H54 (cell line): ENCODE measurements at places on chromosomes 3 and 15.

GRCh38 chr15:40286061-40286532, 3.2 kb upstream of the ANKRD63 start:
- no peak for DNase-seq

GRCh38 chr15:42721016-42721415, 15.9 kb downstream of the CDAN1 start:
- DNase-seq: no peak

- DNase-seq: no peak
These were observed 7.1 kb downstream of the ELL3 start for GRCh38 chr15:43769584-43770228.

DNA sequence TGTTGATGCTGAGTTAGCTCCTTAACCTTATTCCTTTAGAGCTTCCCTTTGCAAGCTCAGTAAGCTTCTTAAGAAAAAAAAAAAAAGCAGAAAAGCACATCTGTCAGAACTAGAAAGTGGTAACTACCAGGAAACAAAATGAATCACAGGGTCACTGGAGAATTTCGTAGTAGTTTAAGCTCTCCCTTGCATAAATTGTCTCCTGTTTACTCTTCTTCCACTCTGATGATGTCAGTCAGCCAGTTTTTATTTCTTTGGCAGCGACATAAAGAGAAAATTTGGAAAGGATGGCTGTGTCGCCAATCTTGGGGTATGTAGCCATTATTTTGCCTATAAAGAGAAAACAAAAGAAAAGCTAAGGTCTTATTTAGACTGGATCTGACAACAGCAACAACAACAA, 3.2 kb upstream of the GABRR3 start:
- DNase-seq: no peak

GRCh38 chr3:128554465-128555097, 61.6 kb upstream of the GATA2 start:
- DNase-seq: no peak
